ENCODE measurements at places on chromosomes 1 and 21. TPM values are rescaled to one million over a fixed set of nuclear protein-coding genes. Genes with fewer than 3 reads are reported as not detected.

GRCh38 chr1:2241820-2242219, 13.7 kb downstream of the SKI start:
- no peak overlapping the region for H3K4me3 ChIP-seq
- H3K4me1 ChIP-seq, result peaks cover 16% of the 10 kb centered on the region
- H3K27ac ChIP-seq, result peak overlapping the region; percentile 22
- H3K36me3 ChIP-seq, result peaks cover 4% of the 10 kb centered on the region
- H3K27me3 ChIP-seq, result no peaks in the 10 kb centered on the region
- no peak for DNase-seq

DNA sequence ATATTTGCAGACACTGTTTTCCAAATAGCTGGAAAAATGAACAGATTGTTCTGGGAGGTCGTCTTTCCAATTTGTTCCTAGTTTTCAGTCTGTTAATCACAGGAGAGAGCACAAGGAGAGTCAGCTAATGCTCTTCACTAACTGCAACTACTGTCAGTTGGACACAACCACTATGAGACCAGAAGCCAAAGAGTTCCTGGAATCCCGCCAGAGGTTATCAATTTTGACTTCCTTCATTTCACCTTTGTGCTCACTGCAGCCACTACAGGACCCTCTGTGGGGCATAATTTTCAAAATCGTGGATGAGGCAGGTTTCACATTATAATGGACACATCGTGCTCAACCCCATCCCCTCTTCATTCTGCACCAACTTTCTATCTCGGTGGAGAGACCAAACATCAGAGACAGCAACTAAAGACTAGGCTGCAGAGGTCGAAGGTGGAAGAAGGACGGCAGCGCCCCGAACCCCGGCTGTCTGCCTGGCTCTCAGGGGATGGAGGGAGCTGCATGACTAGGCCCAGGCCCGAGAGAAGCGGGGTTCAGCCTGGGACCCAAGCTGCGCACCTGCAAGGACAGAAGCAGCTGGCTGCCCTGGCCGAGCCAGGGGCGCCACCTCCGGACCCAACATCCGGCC, 602 bp downstream of the KIAA0319L start:
- peaks cover 13% of the 10 kb centered on the region for H3K36me3 ChIP-seq
- peak overlapping the region; percentile 92 for H3K4me3 ChIP-seq
- H3K4me1 ChIP-seq, result peaks cover 25% of the 10 kb centered on the region

DNA sequence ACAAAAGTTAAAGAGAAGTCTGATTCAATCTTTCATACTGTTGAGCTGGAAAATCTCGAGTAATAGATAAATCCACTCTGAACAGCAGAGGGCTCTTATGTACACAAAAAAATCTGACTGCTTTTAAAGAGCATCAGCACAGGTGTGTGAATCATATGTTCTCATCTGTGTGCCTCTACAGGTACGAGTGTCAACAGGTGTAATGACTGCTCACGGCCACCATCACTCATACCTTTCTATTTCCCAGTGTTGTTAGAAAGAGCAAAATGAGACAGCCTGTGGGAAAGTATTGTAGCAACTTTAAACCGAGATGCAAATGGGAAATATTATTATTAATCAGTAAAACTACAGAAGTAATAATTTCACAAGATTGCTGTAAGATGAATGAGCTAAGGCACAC, 49.0 kb upstream of the SCAF4 start:
- peaks cover 6% of the 10 kb centered on the region for H3K27me3 ChIP-seq
- DNase-seq, result no peak
- no peak overlapping the region for H3K27ac ChIP-seq
- H3K4me3 ChIP-seq, result no peak overlapping the region

DNA sequence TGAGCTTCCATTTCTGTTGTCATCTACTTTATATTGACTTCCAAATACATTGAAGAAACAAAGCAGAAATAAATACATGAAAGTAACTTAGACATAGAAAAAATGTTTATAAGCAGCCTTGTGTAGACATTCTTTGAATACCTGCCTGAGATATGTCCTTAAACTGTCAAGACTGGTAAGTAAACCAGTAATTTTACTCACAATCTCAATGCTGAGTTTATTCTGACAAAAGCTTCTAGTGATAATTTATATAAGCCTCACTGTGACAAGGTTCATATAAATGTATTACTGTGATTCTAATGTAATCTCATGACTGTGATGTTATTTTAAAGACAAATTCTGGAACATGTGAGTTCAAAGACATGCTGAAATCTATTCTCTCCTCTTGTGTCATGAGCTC, 516.7 kb upstream of the B3GALT2 start:
- H3K4me1 ChIP-seq, result peaks cover 13% of the 10 kb centered on the region
- no peaks in the 10 kb centered on the region for H3K36me3 ChIP-seq
- no peak for DNase-seq
- no peak overlapping the region for H3K27ac ChIP-seq
- H3K4me3 ChIP-seq, result no peak overlapping the region
- no peaks in the 10 kb centered on the region for H3K27me3 ChIP-seq

DNA sequence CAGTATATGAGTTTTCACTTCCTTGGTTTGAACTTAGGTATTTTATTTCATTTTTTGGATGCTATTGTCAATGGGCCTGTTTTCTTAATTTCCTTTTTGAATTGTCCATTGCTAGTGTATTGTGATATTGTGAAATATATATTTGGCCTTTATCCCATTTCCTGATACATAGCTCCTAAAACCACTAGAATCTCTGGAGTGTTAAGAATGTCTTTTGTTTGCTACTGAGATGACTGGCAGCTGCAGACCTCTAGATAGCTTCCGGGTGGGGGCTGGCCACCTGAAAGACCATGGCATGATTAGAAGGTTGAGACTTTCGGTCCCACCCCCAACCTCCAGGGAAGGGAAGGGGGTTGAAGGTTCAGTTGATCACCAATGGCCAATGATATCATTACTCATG, 245.4 kb downstream of the KCNJ6 start:
- H3K36me3 ChIP-seq, result no peaks in the 10 kb centered on the region
- H3K4me1 ChIP-seq, result peaks cover 5% of the 10 kb centered on the region
- DNase-seq, result no peak

DNA sequence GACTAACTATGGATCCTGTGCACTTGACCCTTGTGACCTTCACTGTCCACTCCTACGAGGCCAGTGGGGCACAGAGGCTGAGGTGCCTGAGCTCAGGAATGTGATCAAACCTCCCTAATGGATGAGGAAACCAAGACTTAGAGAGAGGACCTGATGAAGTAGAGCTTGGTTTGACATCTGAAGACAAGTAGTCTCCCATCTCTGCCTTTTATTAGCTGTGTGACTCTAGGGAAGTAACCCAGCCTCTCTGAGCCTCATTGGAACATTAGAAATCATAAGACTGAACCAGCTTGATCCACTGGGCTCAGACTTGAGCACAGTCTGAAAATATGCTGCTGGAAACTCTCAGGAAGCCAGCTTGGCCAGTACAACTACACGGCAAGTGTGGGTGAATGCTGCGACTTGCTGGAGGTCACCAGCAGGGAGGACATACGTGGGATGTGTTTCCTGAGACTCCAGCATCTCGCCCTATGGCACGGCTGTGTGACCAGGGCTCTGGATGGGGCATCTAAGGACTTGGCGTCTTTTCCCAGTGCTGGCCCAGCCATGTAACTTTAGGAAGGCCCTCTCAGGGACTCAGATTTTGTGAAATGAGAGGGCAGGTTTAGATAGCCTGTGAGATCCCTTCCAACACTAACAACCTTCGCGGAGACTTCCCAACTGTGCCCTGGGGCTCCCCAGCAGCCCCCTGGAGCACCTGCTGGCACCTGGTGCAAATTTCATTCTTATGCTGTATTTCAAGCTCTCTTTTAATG, 10.5 kb downstream of the CDCP2 start:
- no peak for DNase-seq
- peaks cover 1% of the 10 kb centered on the region for H3K27me3 ChIP-seq
- no peak overlapping the region for H3K4me3 ChIP-seq

GRCh38 chr1:112508278-112509004, at the start of gene WNT2B:
Gene WNT2B, plus strand, starts transcription at chr1:112508965. Its CDS starts 298 bp downstream, at chr1:112509263.
- H3K36me3 ChIP-seq, result no peaks in the 10 kb centered on the region
- no peaks in the 10 kb centered on the region for H3K4me1 ChIP-seq
- H3K4me3 ChIP-seq, result peak within 1 kb of the TSS; percentile 62
- peaks cover 91% of the 10 kb centered on the region for H3K27me3 ChIP-seq
- DNase-seq, result no peak

DNA sequence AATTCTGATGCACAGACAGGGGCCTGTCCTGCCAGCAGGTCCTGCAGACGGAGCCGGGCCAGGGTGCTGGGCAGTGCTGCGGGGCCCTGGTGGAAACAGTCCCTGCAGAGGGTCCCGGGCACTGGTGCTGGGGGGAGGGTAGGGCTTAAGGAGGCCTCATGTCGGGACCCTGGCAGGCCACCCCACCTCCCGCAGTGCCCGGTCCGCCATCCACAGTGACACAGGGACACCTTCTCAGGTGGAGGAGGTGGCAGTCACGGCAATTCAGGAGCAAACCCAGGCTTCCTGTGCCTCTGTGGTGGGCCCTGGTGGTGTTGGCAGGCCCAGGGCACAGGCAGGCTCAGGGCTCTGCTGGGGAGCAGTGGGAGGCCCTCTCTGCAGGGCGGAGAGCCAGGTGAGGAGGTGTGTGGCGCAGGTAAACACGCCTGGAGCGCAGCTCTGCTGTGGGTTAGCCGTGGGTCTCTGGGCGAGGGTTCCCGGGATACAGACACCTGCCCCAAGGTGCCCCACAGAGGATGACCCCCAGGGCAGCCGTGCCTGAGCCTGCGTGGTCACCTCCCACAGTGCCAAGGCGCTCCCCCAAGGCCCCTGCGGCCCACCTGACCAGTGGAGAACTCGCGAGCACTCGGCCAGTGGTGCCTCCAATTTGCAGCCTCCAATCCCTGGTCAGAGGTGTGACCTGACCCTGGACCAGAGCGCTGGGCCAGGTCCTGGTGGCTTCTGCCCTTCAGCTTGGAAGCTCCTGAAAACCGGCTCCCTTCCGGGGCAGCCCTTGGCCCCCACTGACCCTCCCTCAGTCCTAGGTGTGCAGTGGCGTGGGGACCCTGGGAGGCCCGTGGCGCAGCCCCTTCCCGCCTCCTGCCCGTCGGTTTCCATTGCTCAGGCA, 19.2 kb downstream of the COL18A1 start:
- H3K27me3 ChIP-seq, result no peaks in the 10 kb centered on the region
- no peaks in the 10 kb centered on the region for H3K36me3 ChIP-seq

DNA sequence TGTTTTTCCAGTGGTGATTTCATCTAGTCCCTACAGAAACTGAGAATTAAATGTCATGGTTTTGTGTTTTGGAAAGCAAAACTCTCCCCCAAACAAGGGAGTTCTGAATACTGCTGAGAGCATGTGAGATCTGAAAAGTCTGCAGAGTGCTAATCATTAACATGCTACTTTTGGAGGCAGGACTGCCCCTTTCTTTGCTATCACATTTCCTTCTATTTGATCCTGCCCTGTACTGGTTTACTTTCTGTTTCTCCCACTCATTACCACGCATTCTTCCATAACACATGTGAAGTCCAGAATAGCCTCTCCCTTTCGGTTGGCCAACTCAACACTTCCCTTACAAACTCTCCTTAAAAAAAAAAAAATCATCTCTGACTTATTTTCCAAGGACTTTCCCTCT, 63.6 kb downstream of the GADD45A start:
- H3K36me3 ChIP-seq, result no peaks in the 10 kb centered on the region
- peaks cover 51% of the 10 kb centered on the region for H3K4me1 ChIP-seq
- no peaks in the 10 kb centered on the region for H3K27me3 ChIP-seq
- H3K4me3 ChIP-seq, result peak overlapping the region; percentile 29
- H3K27ac ChIP-seq, result peak overlapping the region; percentile 91

GRCh38 chr1:117610036-117610435, 4.2 kb downstream of the TENT5C start:
- H3K4me3 ChIP-seq, result peak overlapping the region; percentile 18
- H3K27ac ChIP-seq, result no peak overlapping the region
- H3K27me3 ChIP-seq, result no peaks in the 10 kb centered on the region
- no peak for DNase-seq
- peaks cover 5% of the 10 kb centered on the region for H3K36me3 ChIP-seq

- no peaks in the 10 kb centered on the region for H3K4me1 ChIP-seq
- H3K4me3 ChIP-seq, result no peak overlapping the region
- no peaks in the 10 kb centered on the region for H3K36me3 ChIP-seq
- H3K27me3 ChIP-seq, result peaks cover 6% of the 10 kb centered on the region
- DNase-seq, result no peak
Measured at GRCh38 chr1:208544053-208544452, 299.9 kb upstream of the PLXNA2 start.

- H3K27me3 ChIP-seq, result no peaks in the 10 kb centered on the region
- DNase-seq, result no peak
- H3K27ac ChIP-seq, result no peak overlapping the region
- peaks cover under 1% of the 10 kb centered on the region for H3K36me3 ChIP-seq
- H3K4me3 ChIP-seq, result no peak overlapping the region
Measured at GRCh38 chr1:183831311-183831710, 26.4 kb downstream of the RGL1 start.

DNA sequence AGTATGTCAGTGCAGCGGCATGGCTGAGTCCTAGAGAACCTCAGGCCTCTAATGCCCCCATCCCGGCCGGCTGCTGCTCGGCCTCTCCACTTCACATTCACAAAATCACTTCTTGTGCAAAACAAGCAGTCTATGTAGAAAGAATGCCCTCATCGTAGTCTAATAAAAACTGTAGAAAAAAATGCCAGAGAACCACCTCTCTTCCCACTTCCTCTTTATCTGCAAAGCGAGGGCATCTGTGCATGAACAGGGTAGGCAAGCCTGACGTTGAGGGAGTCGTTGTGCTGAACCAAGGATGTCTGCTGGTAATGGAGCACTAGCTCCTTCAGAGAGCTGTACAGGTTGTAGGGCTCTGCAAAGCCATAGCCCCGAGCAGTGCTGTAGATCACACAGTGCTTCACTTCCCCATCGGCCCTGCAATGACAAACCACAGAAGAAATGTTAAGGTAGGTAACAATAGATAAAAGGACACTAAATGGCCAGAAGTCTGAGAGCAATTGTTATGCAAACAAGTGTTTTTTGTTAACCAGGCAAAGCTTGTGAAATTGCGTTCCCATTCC, 88.9 kb downstream of the PIK3R3 start:
- no peaks in the 10 kb centered on the region for H3K4me1 ChIP-seq
- peak overlapping the region; percentile 63 for H3K27ac ChIP-seq
- peaks cover 16% of the 10 kb centered on the region for H3K36me3 ChIP-seq
- H3K27me3 ChIP-seq, result no peaks in the 10 kb centered on the region
- H3K4me3 ChIP-seq, result no peak overlapping the region
- no peak for DNase-seq

- DNase-seq, result no peak
- H3K4me1 ChIP-seq, result peaks cover 3% of the 10 kb centered on the region
- no peak overlapping the region for H3K27ac ChIP-seq
- no peaks in the 10 kb centered on the region for H3K27me3 ChIP-seq
Measured at GRCh38 chr1:184802354-184803179, 47.9 kb upstream of the EDEM3 start.

DNA sequence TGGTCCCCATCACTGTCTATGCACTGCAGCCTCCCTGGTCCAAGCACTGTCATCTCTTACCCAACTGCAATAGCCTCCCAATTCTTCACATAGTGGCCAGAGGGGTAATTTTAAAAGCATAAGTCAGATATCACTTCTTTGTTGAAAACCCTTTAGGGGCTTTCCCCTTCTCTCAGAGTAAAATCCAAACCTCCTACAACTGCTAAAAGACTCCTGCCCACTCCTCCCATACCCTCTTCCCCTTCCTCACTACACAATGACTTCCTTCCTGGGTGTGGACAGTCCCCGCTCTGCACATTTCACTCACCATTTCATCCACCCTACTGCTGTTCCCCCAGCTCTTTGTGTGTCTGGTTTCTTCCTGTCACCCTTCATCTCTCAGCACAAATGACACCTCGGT, 8.3 kb downstream of the MCOLN2 start:
- H3K27me3 ChIP-seq, result peaks cover 27% of the 10 kb centered on the region
- no peaks in the 10 kb centered on the region for H3K4me1 ChIP-seq
- H3K27ac ChIP-seq, result no peak overlapping the region
- no peaks in the 10 kb centered on the region for H3K36me3 ChIP-seq
- no peak for DNase-seq

The NTNG1 gene
- 1.1 TPM for total RNA-seq

The SPATA46 gene
- not detected for total RNA-seq

The NT5C1A gene
- not detected for total RNA-seq

The WDR77 gene
- 93.6 TPM for total RNA-seq
